ENCODE measurements at places on chromosomes 2 and 18. TPM values are rescaled to one million over a fixed set of nuclear protein-coding genes. Genes with fewer than 3 reads are reported as not detected.

CYP27A1 gene
- total RNA-seq: 18.7 TPM

PAIP2B gene
- 2.8 TPM for total RNA-seq

OTOS gene
- total RNA-seq: not detected

GKN1 gene
- total RNA-seq: not detected

CABYR gene
- total RNA-seq: 7.6 TPM

SLC66A2 gene
- 36.8 TPM for total RNA-seq

ZNF521 gene
- 29.0 TPM for total RNA-seq

EGR4 gene
- not detected for total RNA-seq

SETBP1 gene
- 76.9 TPM for total RNA-seq
